ENCODE measurements at places on chromosomes 5 and 9. TPM values are rescaled to one million over a fixed set of nuclear protein-coding genes. Genes with fewer than 3 reads are reported as not detected.

- peak; percentile 89 for DNase-seq
Observed at GRCh38 chr9:113895526-113895925, 19.4 kb downstream of the ZNF618 start.

DNA sequence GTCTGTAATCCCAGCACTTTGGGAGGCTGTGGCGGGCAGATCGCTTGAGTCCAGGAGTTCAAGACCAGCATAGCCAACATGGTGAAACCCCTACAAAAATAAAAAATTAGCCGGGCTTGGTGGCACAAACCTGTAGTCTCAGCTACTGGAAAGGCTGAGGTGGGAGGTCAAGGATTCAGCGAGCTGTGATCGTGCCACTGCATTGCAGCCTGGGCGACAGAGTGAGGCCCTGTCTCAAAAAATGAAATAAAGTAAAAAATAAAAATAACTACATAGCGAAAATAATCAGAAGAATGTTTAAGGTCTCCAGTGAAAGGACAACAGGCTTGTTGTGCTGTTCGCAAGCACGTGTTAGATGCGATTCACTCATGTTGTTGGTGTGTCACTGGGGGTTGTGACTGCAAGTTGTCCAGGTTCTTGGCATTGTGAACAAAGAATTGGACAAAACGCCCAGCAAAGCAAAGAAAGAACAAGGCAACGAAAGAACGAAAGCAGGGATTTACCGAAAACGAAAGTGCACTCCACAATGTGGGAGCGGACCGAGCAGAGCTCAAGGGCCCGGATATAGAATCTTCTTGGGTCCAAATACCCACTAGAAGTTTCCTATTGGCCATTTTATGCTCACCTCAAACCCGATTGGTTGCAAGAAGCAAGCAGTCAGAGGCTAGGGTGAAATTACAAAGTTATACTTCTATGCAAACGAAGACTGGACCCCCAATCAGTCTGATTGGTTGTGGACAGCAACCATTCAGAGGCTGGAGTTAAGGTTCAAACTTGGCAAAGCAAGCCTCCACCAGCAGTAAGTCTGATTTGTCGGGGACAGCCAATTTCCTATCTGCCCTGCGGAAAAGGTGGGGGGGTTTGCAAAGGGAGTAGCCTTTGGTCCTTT is 844 bp upstream of the MCCC2 start:
- DNase-seq = peak; percentile 86

DNA sequence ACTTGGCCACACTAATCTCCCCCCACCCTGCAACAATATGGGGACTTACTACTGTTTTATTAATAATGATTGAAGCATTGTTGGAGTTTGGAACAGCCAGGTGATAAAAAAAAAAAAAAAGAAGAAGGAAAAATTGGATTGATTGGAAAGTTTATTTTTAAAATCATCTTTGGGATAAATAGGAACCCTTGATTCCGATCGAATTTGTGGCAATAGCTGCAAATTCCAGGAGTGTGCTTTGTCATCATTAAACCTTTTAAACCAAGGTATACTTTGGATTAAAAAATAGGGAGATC is 907 bp upstream of the NR2F1 start:
- DNase-seq = no peak

- DNase-seq = peak; percentile 36
Observed at GRCh38 chr5:135076051-135076491, 42.0 kb upstream of the PITX1 start.

SOX30 gene
- total RNA-seq = not detected

MRRF gene
- 26.4 TPM for total RNA-seq

TMEM252 gene
- total RNA-seq = not detected

CTXN3 gene
- not detected for total RNA-seq

DNA sequence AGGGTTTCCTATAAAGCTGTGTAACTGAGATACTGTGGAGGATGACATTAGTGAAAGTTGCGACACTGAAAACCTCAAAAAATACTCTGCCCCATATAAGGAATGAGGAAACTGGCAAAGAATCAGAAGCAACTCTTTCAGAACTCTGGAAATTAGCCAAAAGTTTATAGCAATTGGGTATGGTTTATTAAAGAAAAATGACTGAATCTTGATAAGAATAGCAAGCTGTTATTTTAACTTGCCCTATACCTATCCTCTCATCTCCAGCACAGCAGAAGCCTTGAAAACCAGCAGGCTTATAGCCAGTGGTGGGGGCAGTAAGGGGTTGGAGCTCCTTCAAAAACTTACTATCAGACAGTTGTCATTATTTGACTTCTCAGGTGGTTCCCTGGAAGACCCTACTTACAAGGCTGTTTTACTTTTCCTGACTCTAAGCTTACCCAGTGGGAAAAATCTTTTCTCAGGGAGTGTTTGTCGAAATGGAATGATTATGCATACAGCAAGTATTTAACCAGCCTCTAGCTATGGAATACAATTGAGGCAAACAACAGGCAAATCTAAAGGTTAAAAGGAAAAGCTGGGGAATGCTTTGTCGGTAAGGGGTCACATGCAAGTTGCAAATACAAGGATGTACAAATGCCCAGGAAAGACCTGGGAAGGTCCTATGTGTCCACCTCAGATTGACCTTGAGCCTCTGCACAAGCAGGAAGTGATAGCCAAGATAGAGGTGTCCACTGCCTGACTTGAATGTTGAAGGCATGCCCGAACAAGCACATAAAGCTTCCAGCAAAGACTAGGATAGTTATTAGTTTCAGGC is 21.0 kb upstream of the FAM151B start:
- DNase-seq = peak; percentile 82
